ENCODE measurements at places on chromosomes 4 and X.

GRCh38 chr4:19684084-19684483 is 567.6 kb upstream of the SLIT2 start:
- DNase-seq: no peak

DNA sequence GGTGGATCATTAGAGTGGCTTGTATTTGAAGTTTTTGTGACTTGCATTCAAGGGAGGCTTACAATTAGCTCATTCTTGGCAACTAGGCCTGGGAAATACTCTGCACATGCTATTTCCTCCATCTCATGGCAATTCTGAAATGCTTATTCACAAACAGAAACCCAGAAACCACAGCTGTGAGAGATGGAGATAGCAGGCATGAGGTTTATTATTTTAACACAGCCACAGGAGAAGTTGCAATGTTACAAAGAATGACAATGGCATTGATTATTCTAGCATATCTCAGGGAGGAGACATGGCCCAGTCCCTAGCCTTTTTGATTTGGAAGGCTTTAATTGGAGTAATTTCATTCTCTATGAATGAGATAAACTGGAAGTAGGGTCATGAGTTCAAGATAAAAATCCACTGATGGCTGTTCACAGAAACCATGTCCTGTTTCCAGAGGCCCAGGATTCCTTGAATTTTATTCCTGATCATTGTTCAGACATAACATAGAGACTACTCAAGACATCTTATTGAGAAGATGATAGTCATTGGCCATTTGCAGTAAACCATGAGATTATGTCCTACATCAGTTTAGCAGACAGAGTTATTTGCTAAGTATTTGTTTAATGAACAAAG is 123.9 kb downstream of the MID1 start:
- DNase-seq: no peak

- DNase-seq: no peak
These were observed 331.0 kb upstream of the CPXCR1 start for GRCh38 chrX:88416002-88416401.

DNA sequence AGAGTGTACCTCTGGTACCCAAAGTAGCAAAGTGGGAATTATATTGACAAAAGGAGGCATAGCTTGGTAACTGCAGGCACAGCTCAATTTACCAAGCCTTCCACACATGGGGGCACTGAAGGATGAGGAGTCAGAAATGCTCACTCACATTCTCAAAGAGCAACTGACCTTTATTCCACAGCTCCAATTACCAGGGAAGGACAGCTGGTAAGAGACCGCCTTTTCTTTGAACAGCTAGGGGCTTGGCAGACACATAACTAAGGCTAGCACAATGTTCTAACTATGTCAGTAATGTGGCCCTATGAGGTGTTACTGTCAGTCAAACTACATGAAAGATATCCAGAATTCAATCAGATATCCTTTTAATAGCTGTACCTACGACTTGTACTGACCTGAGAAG is 20.5 kb upstream of the STS start:
- DNase-seq: no peak

- DNase-seq: no peak
These were observed 2.0 kb downstream of the CPLX1 start for GRCh38 chr4:823761-824460.

DNA sequence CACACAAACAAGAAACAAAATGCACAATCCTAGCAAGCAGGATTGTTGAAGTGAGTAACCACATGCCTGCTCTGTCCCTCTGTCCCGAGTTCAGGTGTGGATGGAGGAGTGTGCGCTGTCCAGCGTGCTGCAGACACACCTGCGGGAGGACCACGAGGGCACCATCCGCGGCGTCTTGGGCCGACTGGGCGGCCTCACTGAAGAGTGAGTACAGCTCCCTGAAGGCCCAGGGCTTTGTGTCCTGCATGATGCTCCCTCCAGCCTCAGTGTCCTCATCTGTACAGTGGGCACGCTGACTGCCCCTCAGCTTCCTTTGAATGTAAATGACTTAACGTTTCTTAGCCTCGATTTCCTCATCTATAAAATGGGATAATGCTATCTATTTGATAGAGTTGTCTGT is 82.5 kb downstream of the EVC start:
- no peak for DNase-seq

DNA sequence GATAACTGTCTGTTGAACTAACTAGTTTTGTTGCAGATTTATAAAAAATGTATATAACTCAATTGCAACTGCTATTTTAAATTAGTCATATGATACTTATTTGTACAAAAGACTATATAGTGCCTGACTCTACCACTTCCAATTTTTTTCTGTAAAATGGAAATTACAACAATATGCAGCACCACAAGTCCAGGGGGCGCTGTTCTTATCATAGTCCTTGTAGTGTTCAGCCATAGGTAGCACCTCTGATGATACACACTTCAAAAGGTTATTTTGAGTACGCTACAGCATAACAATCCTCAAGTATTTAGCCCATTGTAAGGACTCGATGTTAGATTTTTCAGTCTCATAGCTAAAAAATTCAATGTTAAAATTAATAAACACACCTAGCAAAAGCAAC is 174.9 kb downstream of the CORIN start:
- DNase-seq: no peak
